IPS-NIHi11 (cell line): ENCODE measurements at places on chromosomes 1 and 21.

DNA sequence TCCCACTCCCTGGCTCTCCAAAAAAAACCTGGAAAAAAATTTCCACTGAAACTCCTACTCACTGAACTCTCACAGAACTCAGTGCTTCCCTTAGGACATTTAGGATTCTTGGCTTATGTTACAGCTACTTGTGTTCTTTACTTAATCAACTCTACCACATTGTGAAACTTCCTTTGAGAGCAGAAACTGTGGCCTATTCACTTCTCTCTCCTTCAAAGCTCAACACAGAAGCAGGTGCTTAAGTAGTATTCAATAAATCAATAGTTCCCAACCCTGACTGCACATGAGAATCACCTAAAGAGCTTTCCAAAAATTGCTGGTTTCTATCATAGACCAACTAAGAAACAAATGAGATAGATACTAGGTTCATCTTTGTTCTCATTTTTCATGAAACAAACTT lies 67.9 kb upstream of the DMRTA2 start:
- DNase-seq: no peak

DNA sequence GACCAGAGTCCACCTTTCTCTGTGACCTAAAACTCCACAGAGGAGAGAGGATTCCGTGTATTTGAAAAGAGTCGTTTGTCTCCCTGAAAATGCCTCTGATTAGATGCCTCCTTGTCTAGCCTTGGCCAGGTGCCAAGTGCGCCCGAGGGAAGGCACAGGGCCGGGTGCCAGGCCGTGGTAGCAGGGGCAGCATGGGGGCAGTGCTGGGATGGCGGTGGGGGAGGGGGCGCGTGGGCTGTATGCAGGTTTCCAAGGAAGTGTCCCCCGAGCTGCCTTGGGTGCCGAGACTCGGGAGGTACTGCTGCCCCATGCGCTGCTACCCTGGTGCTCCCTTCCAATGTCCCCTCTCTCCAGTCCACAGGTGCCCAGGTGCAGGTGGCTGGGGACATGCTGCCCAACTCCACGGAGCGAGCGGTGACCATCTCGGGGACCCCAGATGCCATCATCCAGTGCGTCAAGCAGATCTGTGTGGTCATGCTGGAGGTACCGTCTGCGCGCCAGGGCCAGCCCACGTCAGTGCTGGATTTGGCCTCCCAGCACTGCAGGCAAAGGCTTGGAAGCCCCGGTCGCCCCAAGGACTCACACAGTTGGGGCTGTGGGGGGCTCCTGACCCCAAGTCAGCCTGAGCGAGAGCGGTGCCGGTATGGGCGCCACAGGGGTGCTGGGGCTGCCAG lies 70.9 kb upstream of the COL6A1 start:
- DNase-seq: no peak

DNA sequence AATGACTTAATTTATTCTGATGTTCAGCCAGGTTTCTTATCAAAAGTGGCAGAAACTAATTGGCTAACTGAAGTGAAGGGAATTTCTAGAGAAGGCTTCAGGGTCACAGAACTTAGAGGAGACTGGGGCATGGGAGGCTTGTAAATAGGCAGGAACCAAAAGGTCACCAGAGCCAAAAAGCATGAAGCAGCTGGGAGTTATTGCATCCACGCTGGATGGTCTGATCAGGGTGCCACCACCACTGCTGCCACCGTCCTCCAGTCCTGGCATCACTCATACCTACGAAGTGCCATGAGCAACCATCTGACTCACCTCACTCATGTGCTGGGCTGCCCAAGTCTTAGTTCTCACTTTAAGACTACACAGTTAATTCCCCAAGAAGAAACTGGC lies 82.5 kb upstream of the DPH5 start:
- DNase-seq: no peak

DNA sequence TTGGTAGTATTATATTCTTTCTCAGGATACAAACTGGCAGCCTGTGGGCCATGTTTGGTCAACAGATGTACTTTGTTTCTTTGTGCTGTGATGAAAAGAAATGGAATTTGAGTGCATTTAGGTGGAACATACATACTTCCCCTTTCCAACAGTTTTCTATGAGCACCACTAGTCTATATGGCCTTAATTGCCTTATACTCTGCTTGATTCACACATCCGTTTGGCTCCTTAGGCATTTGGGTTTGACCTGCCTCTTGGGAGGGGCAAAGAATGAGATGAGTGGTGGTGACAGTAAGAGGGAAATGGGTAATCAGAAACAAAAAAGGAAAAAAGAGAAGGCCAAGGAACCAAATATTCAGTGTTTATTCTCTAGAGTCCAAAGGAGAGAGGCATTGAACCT lies 17.0 kb downstream of the CFAP126 start:
- no peak for DNase-seq

- DNase-seq: no peak
Observed at GRCh38 chr1:206131037-206131436, 13.8 kb upstream of the AVPR1B start.

DNA sequence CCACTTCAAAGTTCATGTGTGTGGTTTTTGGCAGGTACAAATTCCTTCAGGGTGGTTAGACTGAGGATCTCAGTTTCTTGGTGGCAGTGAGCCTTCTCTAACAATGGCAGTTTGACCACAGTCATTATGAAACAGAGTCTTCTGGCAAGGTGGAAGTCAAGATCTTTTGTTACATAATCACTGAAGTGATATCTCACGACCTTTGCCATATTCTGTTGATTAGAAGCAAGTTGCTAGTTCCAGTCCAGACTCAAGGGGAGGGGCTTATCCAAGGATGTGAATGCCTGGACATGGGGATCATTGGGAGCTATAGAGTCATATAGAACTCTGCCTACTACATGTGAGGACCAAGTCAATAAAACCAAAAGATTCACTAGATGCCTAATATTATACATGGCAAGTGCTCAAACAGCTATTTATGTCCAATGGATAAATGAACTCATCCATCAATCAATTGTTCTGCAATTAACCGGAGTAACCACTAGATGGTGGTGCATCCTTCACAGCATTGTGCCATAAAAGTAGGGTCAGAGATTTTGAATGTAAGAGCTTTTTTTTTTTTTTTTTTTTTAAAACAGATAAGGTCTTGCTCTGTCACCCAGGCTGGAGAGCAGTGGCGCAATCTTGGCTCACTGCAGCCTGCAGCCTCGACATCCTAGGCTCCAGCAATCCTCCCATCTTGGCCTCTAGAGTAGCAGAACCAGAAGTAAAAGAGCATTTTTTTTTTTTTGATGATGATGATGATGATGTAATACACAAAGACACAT lies 131.9 kb downstream of the CRB1 start:
- peak; percentile 57 for DNase-seq

DNA sequence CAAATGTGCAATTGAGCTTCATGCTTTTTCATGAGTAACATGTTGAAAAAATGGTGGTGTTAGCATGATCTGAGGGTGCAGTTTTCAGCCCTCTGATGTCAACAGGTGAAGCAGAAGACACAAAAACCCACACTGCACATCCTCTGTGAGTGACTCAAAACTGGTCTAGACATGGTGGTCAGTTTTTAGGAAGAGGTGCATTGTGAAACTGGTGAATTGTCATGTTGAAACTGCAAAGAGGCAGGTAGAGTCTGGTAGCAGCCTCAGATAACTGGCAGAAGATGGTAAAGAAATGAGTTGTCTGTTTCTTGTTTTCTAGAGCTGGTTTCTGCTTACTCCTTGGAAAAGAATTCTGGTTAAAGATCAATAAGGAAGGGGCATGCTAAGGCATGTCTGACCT lies 97.3 kb upstream of the HMCN1 start:
- no peak for DNase-seq

DNA sequence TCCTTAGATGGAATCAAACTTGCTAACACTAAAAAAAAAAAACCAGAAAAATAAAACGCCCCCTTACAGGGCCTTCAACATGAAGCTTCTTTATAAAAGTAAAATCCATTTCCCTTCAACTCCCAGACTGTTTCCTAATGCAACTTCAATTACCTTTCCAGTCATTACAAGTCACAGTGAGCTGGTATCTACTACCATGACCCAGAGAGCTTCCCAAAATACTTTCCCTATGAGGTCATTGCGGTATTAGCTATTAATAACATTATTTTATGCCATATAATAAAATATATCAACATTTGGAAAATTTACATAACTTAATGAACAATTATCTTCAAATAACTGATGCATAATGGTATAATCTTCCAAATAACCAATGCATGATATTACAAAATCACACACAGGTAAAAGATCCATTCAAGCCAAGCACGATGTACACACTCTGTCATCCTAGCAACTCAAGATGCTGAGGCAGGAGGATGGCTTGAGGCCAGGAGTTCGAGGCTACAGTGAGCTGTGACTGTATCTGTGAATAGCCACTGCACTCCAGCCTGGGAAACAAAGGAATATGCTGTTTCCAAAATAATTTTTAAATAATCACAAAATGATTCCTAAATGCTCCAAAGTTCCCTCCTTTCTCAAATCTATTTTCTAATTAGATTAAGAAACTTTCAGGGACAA lies 24.1 kb downstream of the EIF4G3 start:
- DNase-seq: no peak

DNA sequence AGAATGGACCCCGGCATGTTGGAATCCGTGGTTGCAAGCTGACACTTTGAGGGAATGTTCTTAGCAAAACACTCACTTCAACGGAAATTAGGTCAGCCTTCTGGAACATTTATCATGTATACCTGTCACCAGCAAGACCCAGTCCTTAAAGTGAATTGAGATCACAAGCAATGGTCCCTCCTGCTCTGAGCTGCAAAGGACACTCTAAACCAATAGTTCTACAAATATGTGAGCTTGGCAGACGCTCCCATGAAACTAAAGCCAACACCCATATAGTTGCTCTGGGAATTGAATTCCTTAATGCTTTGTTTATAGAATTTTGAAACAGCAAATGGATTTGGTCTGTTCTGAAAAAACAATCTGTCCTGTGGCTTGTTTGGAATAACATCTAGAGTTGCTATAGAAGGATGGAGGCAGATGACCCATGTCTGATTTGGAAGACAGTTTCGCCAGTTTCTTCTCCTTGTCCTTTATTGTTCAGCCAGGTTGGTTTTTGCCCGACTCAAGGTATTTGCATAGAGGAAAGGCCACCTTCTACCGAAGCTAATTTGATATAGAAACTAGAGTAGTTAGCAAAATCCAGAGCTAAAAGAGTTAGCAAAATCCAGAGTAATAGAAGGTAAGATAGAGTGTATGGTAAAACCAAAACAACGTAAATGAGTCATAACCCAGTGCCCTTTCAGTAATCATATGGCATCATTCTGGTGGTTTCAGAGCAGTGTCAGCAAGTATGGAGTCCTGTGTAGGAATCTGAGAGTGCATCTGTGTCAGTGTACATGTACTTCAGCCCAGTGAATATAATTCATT lies 236.2 kb downstream of the NFIA start:
- peak; percentile 31 for DNase-seq

DNA sequence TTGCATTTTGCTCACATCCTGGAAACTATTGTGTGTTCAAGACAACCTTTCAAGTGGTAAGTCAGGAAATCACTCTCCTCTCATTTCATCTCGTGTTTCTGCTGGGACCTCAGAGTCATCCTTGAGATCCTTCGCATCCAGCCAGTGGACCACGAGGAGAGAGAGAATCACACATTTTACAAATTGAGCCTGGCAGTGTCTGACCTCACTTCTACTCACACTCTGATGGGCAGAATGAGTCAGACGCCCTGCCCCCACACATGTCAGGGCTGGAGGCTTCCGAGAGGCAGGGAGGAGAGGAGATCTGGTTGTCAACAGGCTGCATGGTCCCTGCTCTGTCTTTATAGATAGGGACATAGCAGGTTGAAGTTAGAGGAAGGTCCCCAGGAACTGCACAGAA lies 509.7 kb downstream of the AJAP1 start:
- DNase-seq: no peak

DNA sequence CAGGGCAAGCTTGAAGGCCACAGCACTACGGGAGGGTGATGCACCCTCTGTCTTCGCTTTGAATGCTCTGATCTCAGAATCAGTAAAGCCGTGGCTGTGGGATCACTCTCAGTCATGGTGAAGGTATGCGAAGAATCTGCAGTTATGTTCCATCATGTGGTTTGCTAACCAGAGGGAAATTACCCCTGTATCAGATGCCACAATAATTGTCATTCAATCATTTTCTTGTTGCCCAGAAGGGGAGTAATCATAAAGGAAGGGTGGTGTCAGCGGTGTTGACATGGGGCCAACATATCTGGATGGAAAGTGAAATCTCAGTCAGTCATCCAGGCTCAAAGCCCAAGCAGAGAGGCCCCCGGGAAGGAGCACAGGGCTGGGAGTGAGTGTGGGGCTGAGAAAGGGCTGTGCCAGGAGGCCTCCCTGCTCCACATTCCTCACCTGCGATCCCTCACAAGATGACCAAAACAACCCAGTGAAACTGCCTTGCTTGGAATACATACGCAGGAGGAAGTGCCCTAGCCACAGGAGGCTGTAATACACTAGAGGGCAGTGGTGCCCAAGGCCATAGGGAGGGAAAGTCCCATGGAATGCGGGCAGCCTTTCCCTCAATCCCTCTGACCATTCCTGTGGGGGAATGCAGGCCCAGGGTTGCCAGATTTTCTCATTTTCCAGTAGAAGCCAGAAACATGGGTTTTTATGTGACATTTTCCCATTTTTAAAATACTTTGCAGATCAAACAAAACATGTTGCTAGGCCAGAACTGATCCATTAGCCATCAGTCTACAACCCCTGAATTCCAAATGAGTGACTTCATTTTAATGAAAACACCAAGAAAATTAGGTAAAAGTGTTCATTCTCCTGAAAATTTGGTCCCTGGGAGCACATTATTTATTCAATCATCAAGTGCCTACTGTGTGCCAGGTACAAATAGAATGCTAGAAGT lies 95.7 kb upstream of the VANGL1 start:
- peak; percentile 81 for DNase-seq

DNA sequence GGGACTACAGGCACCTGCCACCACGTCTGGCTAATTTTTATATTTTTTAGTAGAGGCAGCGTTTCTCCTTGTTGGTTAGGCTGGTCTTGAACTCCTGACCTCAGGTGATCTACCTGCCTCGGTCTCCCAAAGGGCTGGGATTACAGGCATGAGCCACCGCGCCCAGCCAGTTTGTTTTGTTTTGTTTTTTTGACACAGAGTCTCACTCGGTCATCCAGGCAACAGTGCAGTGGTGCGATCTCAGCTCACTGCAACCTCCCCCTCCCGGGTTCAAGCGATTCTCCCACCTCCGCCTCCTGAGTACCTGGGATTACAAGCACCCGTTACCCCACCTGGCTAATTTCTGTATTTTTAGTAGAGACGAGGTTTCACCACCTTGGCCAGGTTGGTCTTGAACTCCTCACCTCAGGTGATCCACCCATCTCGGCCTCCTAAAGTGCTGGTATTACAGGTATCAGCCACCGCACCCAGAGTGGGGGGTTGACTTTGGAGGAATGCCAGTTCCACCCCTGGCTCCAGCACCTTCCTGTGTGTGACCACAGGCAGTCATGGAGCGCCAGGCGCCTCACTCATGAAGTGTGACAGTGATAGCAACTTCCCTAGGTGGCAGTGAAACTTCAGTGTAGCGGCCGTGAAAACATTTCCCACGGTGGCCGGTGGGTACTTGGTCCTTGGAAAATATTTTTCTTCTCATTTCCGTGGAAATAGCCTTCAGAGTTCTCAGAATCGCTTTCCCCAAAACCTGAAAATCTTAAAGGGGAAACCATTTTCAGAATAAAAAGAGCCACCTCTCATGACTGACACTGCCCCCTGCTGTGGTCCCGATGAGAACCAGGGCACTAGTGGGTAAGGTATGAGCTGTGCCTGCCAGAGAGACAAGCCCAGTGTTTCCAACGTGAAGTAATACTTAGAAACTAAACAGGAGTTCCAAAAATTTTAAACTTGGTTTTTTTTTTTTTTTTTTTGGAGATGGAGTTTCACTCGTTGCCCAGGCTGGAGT lies 48.6 kb downstream of the WDR4 start:
- peak; percentile 16 for DNase-seq

GRCh38 chr1:233114860-233115259 lies 164.4 kb downstream of the NTPCR start:
- no peak for DNase-seq

GRCh38 chr1:160211046-160211790 lies 6.0 kb downstream of the PEA15 start:
- DNase-seq: no peak
